ENCODE measurements at places on chromosomes 2 and 18.

- no peak for DNase-seq
Observed at GRCh38 chr2:46647766-46648742, 168.7 kb downstream of the TMEM247 start.

GRCh38 chr18:30328839-30329238 is 713.7 kb downstream of the DSC3 start:
- DNase-seq: peak; percentile 57

DNA sequence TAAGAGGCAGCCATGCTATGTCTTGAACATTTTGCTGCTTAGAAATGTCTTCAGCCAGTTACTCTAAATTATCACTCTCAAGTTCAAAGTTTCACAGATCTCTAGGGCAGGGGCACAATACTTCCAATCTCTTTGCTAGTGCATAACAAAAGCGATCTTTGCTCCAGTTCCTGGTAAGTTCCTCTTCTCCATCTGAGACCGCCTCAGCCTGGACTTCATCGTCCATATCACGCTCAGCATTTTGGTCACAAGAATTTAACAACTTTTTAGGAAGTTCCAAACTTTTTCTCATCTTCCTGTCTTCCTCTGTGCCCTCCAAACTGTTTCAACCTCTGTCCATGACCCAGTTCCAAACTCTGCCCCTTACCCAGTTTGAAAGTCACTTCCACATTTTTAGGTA is 8.8 kb upstream of the SLC35F5 start:
- DNase-seq: no peak

DNA sequence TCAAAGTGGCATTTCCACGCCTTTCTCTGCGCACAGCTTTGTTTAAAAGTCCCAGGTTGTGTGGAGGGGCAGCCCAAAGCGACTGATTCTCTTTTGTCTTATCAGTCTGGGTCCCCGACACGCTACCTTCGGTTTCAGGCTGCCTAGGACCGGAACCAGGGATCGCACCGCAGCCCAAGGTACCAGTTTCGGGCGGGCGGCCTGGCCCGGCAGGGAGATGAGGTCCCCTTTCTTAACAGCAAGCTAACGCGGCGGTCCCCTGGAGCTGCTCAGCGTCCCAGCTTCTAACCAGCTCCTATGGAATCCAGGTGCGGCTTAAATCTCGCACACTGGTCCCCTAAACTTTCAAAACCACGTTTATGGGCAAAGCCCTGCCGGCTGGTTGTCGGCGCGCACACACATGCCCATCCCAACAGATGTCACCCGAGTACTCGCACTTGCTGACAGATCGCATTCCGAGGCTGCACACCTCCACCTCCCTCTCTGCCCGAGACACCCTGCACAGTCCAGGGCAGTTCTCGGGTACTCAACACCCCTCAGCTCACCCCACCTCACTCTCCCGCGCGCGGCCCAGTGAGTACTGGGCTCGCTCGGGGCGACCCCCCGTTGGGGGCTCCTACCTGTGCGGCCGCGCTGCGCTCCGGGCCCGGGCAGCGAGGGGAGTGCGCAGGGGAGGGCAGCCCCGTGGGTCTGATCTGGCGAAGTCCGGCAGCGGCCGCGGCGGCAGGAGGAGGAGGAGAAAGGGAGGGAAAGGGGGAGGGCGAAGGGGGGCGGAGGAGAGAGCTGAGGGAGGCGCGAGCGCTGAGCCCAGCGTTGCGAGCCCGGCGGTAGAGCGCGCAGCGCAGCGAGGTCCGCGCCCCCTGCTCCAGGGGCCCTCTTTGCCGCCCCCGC is at the start of gene EFEMP1:
EFEMP1 (minus strand) TSS at position 692 of the 891 bp plus-strand sequence. CDS start 1,342 bp downstream, outside the sequence.
- DNase-seq: peak; percentile 36

DNA sequence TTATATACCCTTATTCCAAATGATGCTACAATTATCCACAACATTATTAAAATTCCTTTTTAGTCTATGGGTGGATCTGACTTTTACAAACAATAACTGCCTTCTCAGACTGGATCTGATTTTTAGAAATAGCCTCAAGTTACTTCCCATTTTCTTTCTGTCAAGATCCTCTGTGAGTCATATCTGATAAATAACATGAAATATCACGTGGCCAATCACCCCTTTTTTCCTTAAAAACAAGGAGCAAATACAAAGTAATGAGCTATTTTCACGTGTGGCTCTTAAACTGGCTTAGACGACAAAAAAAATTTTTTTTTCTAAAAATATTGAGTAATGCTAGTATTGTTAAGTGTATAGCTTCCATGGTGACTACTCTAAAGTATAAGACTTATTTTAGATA is 6.7 kb downstream of the PELI1 start:
- no peak for DNase-seq

GRCh38 chr2:221124532-221125240 is 447.4 kb downstream of the EPHA4 start:
- DNase-seq: no peak

DNA sequence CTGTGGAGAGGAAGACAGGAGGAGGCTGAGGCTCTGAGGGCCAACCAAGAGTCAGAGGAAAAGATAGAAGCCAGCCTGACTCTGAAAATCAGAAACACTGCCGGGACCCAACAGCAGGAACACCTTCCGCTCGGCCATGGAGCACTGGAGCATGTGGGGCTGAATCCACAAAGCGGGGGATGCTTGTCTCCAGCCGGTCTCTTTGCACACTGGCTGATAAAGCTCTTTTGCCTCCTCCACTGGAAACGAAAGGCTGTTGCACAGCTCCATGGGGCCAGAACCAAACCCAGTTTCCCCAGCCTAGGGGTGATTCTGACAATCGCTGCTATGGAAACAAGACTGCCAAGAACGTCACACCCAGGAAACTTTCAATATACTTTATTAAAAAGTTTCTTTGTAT is 90.3 kb downstream of the COL6A3 start:
- no peak for DNase-seq

- DNase-seq: no peak
Observed at GRCh38 chr2:21404827-21405625, 281.3 kb downstream of the TDRD15 start.

GRCh38 chr2:72780477-72780876 is 45.4 kb downstream of the EXOC6B start:
- DNase-seq: peak; percentile 70

GRCh38 chr2:207282916-207283315 is 117.2 kb upstream of the KLF7 start:
- DNase-seq: no peak
